ENCODE measurements at places on chromosomes 5 and 9.
A peak's percentile ranks its signal among the peaks of the same experiment; 100 is the strongest.

- no peak for DNase-seq
These were observed 226.3 kb downstream of the SMARCA2 start for GRCh38 chr9:2241461-2241835.

DNA sequence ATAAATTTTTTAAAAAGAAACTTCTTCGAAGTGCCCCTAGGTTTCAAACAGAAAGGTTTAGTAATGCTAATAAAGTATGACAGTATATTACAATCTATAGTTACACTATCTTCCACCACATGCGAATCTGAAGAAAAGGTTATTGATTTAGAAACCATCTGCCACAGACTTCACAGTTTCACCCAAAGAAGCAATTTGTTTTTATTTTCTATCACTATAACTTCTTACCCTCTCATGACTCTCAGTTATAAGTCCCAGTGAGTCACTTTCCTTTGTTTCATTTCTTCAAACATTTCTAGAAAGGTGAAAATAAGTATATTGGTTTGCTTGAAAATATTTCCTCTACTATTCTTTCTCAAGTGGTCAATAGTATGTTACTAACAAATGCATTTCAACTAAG lies 93.6 kb downstream of the MCTP1 start:
- no peak for DNase-seq

GRCh38 chr5:139272471-139273321 lies 20.8 kb upstream of the MATR3 start:
- DNase-seq: peak; percentile 83

DNA sequence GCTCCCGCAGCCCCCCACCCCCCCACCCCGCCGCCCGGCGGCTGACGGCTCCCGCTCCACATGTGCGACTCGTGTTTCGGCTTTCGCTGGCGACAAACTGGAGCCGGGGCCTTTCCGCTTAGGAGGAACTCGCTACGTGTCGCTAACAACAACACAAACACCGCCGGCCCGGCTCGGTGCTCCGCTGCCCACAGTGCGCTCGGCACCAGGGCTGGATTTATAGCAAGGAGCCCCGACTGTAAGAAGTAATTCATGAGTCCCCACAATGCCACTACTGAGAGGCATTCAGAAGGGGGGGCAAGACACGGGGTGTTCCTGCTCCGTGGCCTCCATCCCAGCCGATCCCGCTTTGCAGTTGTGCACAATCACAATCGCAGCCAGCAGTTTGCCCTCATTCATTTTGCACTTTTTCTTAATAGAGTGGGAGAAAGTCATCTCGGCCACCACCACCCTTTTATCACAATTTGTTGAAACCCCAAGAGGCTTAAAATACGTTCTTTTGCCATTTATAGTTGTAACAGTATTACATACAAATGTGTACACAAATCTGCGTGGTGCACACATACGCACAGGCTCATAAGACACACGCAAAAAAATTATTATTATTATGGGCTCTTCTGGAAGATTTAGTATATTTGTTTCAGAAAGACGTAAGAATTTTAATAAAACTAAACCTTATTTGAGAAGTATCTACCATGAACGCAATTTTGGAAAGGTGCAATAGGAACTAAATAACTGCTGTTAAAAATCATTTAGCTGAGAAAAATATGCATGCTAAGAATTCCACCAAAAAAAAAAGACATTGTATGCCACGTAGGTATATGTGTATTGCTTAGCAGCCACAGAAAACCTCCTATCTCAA lies 48.1 kb downstream of the EBF1 start:
- DNase-seq: no peak

DNA sequence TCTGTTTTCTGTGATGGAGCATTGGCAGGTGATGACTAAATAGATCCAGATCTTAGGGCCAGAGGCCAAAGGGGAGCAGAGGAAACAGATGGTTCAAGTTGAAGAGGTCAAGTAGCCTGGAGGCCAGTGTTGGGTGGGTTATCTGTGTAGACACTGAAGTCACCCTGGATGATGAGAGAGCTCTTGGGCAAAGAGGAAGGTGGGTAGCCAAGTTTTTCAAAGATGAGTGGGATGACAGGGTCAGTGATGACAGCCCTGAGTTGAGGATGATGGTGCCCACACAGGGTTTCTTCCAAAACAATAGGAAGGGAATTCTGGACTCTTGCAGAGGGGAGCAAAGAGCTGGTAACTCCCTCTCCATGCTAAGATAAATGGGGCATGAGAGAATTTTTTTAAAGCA lies 76.6 kb downstream of the CD180 start:
- no peak for DNase-seq

- DNase-seq: peak; percentile 59
These were observed 337.4 kb upstream of the PUM3 start for GRCh38 chr9:3181049-3181953.

Data from foreskin keratinocyte (primary cell).